NCI-H1092 treated with DMSO at 0.1 percent for 48 hours (cell line): ENCODE measurements at places on chromosomes 3 and 15.
A peak's percentile ranks its signal among the peaks of the same experiment; 100 is the strongest.

DNA sequence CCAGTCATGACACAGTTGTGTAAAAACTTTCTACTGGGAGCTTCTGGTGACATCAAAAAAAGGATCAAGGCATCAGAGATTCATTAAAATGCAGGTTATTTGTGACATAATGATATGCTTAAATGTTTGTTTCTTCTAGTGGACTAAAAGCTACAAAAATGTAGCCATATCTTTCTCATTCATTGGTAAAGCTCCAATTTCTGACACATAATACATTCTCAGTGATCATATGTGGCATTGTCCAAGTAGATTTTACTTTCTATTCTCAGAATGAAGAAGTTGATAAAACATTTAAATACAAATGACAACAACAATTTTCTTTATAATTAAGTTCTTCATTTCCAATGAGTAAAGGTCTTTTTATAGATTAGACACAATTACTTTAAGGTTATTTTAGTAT lies 71.0 kb upstream of the ARHGEF26 start:
- DNase-seq: no peak

GRCh38 chr3:150589759-150590158 lies 13.4 kb upstream of the SELENOT start:
- no peak for DNase-seq

DNA sequence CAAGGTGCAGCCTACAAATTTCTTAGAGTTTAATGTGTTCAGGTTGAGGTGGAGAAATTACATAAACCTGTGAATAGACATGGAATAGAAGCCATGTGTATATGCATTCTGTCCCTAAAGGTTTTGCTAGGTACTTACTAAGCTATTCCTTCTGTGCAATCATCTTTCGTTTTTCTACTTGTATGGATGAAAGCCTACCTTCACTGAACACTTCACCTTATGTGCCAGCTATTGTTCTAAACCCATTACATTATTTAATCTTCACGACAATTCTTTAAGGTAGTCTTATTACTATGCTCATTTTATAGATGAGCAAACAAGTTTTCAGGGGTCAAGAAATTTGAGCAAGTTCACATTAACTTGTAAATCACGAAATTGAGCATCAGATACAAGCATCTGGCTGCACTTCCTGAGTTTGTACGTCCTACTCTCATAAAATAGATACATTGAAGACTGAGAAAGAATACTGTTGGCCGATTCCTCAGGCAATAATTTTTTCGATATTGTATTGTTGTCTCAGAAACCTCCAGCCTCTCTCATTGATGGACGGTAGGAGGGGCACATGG lies 635 bp upstream of the RCN2 start:
- no peak for DNase-seq

DNA sequence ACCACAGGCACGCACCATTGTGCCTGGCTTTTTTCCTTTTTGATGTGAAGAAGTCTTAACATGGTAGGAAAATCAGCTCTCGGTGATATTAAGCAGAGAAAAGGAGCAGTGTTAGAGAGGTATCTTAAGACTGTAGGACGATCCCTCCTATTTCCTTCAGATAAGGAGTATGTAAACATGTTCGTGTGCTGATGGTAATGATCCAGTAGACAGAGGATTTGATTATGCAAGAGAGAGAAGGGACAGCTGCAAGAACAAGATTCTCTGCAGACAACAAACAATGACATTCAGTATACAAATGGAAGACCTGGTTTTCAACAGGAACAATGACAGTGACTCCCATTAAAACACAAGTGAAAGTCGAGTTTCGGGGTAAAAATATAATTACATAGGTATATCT lies 95.1 kb upstream of the MELTF start:
- DNase-seq: no peak

DNA sequence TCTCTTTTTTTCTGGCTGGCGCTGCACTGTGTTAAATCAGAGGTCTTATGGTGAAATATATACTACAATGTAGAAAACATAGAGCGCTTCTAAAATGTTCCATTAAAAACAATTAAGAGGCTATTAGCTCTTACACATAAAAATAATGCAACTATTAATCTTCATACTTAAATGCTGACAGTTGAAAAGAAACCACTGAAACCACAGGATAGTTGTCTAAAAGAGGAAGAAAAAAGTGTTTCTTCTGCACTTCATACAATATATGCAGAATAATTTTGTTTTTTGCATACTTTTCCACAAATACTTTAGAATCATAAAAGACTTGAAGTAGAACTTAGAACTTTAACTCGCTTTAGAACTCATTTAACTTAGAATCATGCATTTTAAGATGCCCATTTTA lies 170.5 kb downstream of the PYDC2 start:
- no peak for DNase-seq

DNA sequence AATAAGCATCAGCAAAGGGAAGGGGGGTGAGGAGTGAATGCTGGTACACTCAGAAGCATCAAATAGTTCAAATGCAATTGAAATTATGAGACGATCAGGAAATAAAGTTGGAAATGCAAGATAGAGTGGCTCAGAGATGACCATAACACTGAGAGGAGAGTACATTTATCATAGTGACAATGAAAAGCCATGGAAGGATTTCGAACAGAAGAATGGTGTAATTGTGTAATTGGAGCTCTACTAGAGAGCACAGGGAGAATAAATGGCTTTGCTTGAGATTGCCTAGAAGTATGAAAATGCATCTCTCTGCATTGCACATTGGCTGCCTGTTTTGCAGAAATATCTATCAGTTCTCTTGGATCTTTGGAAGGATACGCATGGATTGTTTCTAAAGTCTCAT lies 163.3 kb downstream of the TP63 start:
- DNase-seq: peak; percentile 5

GRCh38 chr15:36807134-36807764 lies 227.8 kb downstream of the CDIN1 start:
- no peak for DNase-seq

DNA sequence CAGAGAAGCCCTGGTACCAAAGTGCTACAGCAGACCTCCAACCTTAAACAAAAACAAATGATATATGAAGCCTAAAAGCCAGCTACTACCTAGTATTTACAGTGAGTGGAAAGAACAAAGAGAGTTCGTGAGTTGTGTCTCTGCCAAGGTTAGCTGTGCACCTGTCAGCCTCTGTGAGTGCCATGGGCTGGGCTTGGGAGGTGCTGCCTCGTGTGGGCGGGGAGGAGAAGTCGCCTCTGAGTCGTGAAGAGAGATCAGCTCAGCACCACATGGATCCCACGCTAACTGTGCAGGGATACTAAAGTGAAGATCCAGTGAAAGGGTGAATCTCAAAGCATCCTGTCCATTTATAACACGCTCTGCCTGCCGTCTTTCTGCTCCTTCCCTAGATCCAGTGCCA lies 101.9 kb downstream of the CHDH start:
- peak; percentile 78 for DNase-seq

DNA sequence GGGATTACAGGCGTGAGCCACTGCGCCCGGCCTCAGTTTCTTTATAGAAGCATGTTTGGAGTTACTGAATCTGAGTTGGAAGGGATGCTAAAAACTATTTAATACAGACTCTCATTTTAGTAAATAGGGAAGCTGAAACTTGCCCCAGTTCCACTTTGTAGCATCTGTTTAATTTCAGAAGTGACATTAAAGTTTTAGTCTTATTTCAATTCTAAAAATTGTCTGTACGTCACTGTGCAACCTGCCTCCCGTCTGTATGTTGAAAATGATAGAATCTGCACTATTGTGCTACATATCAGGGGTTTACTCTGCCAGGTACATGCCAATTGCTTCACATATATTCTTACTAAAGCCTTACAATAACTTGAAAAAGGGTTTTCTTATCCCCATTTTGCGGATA lies 15.3 kb downstream of the CNOT10 start:
- DNase-seq: no peak

DNA sequence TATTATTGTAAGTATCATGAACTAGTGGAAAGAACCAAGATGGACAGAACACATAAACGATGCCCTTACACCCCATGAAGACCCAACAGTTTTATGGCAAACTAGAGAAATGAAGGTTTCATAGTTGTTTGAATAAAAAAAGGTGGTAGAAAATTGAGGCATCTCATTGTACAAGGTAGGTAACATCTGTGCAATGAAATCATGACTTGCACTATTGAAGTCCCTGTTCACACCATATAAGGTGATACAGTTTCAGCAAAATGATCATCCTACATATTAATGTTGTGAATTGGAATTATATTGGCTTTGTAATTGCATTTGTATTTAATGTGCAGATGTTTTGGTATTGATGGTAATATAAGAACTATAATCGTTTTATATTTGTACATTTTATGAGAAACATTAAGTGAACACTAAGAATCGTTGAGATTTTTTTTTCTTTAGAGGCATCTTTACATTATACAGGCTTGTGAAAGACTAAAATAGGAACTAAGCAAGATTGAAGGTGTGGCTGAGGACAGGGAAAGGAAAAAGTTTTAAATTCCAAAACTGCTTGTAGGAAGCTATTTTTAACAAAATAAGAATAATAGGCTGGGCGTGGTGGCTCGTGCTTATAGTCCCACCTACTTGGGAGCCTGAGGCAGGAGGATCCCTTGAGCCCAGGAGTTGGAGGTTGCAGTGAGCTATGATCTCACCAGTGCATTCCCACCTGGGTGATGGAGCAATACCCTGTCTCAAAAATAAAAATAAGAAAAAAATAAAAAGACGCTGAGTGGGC lies 48.5 kb downstream of the CGNL1 start:
- no peak for DNase-seq

DNA sequence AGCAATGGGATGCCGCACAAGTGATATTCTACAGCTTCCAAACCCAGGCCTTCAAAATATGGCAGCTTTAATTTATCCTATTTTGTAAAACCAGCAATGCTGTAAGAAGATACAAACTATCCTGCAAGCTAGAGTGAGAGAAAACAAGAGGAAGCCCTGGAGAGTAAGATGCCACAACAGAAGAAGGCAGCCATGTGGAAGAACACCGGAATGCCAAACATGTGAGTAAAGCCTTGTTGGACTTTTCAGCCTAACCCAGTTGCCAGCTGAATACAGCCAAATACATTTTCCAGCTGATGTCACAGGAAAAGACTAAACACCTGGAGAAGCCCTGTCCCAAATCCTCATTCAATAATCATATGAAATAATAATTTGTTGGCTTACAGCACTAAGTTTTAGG lies 1115.1 kb upstream of the CADM2 start:
- no peak for DNase-seq

- no peak for DNase-seq
These were observed 150.8 kb downstream of the PDZRN3 start for GRCh38 chr3:73473898-73474416.

- DNase-seq: no peak
These were observed 856 bp downstream of the NPAP1 start for GRCh38 chr15:24676431-24676830.

DNA sequence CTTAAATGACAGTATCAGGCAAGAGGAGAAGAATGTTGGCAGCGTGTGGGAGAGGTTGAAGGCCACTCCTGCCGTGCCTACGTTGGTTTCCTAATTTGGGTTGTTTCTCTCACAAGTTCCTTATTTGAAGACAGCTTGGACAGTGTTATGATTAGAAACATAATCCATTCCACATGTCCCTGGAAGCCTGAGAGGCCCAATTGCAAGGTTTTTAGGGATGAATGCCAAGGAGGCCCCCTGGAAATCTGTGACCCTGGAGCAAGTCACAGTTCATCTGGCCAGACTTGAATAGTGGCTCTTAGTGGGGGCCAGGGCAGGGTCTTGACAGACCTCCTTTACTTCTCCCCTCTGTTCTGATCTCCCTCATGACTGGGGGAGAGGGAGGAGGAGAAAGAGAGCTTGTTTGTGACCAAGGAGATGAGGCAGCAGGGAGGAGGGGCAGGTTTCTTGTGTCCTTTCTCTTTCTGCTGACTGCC lies 584.4 kb upstream of the TBL1XR1 start:
- DNase-seq: no peak

- no peak for DNase-seq
These were observed 31.3 kb upstream of the ST3GAL6 start for GRCh38 chr3:98731720-98732285.

GRCh38 chr15:66462627-66463026 lies 34.9 kb downstream of the SNAPC5 start:
- no peak for DNase-seq

- no peak for DNase-seq
These were observed 27.5 kb downstream of the CDCP1 start for GRCh38 chr3:45118615-45119071.

DNA sequence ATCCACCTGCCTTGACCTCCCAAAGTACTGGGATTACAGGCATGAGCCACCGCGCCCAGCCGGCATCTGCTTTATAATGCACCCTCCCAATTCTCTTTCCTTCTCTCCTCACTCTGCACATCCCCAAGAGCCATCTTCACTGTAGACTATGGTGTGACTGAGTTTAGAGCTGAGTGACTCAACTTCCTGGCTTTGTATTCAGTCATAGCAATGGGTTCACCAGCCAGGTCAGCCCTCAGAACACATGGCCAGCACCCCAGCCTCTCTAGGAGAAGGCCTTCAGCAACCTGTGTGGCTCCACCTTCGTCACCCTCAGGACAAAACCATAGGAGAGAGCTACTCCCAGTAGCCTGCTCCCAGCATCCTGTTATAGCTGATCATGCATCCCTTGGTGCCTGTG lies 33.0 kb downstream of the ARID3B start:
- no peak for DNase-seq

- no peak for DNase-seq
These were observed 215.3 kb upstream of the CHRM5 start for GRCh38 chr15:33753012-33753411.

GRCh38 chr3:183802989-183803388 lies 22.4 kb downstream of the MAP6D1 start:
- no peak for DNase-seq

GRCh38 chr15:60523056-60523455 lies 44.1 kb upstream of the ICE2 start:
- no peak for DNase-seq
